ENCODE measurements at places on chromosomes 11 and 22.

DNA sequence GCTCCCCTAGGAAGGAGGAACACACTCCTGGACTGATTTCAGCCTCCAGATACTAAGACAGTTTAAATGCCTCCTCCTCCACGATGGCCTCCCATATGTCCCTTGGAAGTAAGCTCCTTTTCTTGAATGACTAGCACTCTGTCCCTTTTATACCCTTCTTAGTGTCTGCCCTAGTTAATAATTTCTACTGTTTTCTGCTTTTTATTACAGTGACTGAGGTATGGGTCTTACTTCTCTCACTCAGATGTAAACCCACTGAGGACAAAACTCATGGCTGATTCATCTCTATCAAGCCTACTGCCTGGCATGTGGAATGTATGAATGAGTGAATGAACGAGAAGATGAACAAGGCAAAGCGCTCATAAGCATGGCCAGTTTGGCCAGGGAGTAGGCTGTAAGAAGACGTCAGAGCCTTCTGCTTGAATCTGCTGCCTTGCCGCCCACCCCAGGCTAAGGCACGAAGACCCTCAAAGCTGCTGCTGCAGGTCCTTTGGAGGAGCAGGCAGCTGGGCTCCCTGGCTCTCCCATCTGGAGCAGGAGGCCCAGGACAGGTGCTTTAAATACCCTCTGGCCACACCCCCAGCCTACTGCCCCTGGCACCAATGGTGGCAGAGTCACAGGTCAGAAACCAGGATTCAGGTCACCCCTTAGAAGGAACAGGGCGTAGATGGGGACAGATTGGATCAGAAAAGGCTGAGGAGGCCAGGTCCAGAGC is 8.2 kb upstream of the PGA3 start:
- DNase-seq, result no peak

DNA sequence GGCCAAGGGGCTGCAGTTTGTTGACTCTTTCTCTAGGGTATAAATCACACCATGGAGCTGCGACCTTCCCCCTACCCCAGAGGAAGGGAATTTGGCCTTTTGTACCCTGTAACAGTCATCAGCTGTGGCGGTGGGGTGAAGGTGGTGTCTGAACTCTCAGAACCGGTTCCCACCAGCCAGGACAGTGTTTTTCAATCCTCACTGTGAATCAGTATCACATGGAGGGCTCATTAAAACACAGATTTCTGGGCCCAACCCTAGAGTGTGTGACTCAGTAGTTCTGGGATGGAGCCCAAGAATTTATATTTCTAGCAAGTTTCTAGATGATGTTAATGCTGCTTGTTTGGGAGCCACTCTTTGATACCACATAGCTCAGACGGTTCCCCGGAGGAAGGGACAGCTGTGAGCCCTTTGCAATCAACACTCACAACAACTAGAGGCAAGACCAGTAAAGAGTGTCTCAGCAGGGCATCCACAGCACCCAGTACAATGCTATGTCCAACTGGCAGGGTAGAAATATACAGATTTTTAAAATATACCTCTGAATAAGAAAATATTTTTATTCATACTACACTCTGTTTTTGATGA is 43.9 kb upstream of the FAT3 start:
- no peak for DNase-seq

GRCh38 chr11:134459246-134460061 is 47.4 kb upstream of the B3GAT1 start:
- no peak for DNase-seq

GRCh38 chr11:111367411-111368284 is 11.4 kb downstream of the POU2AF1 start:
- DNase-seq, result no peak

DNA sequence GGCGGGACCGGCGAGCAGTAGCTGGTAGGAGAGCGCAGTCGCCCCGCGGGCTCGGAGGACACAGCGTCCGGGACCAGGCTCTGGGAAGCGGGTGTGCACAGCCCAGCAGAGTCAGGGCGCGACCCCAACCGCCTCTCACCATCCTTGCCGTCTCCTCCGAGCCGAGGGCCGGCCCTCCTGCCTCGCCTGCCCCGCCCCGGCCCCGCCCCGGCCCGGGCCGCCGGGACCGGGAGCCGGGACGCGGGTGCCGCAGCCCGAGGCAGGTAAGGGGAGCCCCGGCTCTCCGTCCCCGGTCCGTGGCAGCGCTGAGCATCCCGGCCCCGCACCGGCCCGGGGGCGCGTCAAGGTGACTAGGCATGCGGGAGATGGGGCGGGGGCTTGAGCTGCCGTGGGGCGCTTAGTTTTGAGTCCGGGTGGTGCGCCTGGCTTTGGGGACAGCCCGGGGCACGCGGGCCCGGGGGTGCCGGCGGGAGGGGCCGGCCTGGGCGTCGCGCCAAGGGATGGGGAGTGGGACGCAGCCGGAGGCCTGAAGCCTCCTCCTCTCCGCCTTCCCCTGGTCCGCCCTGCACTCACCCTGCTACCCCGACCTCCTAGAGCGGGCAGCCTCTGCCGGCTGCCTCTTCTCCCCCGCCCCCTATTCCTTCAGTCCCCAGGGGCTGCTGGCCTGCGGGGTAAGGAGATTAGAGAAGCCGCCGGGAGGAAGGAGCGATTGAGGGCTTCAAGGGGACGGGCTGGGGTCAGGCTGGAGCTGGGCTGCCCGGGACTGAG is at the start of gene ABCG4:
Gene ABCG4, plus strand, starts transcription at position 35 of the 768 bp plus-strand sequence. CDS start 914 bp downstream, outside the sequence.
- DNase-seq, result peak; percentile 23

DNA sequence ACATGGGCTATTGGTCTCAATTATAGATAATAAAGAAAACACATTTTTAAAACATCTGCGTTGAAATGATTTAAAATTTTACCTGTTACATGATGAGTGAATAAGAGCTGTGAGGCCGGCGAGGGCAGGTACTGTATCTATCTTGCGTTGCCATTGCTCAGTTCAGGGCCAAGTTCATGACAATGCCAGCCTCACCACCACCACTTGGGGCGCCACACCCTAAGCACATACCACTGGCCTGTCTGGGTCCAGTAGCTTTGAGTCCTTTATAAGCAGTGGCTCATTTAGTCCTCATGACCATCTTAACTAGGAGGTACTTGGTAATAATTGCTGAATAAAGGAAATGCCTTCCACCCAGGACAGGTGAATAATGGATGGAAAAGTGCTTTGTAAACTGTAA is 14.5 kb upstream of the MB start:
- no peak for DNase-seq
